ENCODE measurements at places on chromosomes 12 and 14.

- no peak for DNase-seq
Observed at GRCh38 chr14:54440037-54440436, 1.1 kb downstream of the CNIH1 start.

DNA sequence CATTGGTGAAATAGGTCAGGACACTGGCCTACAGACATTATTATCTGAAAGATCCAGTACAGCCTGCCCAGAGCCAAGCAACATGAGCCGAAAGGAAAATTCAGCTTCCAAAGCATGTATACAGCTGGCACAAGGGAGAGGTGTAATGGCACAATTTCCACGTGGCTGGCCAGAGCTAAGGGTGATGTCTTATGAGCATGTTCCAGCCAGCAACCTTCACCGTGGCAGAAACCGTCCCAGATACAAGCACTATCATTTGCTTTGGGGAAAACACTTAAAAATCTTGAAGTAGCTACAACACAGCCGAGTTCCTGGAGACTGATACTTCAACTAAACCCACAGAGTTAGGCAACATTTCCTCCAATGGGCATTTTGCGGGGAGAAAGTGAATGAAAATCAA lies 44.5 kb downstream of the CORO1C start:
- no peak for DNase-seq

DNA sequence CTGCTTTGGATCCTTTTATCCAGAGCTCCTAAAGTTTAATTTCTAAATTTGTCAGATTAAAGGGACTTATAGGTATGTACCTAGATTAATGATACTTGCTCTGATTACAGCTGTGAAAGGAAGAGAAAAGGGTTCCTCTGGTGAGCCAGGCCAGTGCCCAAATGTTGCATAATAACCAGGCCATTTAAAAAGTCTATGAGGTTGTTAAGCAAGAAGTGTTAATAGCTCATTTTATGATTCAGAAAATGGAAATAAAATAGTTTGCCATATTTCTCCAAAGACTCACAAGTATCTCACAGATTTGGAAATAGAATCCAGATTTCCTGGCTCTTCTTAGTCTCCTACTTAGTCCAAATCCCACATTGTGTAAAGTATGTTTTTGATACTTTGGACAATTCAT lies 67.6 kb downstream of the SLC38A6 start:
- no peak for DNase-seq

GRCh38 chr14:35401422-35402265 lies 2.9 kb downstream of the NFKBIA start:
- DNase-seq: no peak

Measured in islet precursor cell (in vitro differentiated cells).